Activated naive CD4-positive, alpha-beta T cell treated with anti-CD3 and anti-CD28 coated beads, Interleukin-2, amount 50 U/mL, for 72 hours (primary cell): ENCODE measurements at places on chromosomes 6 and 20. TPM values are rescaled to one million over a fixed set of nuclear protein-coding genes. Genes with fewer than 3 reads are reported as not detected.

DNA sequence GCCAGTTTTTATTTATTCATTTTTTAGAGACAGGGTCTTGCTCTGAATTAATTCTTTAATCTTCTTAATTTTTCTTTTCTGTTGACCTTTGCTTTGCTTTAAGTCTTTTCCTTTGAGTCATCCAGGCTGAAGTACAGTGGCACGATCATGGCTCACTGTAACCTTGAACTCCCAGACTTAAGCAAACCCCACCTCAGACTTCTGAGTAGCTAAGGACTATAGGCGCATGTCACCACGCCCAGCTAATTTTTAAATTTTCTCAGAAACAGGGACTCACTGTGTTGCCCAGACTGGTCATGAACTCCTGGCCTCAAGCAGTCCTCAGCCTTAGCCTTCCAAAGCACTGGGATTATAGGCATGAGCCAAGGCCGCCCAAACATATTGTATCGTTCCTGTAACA, 71.3 kb upstream of the GNRH2 start:
- DNase-seq = no peak

- DNase-seq = no peak
These were observed 73.7 kb downstream of the FARS2 start for GRCh38 chr6:5335020-5335419.

GRCh38 chr20:15251171-15251570, 913.8 kb upstream of the FLRT3 start:
- DNase-seq = no peak

DNA sequence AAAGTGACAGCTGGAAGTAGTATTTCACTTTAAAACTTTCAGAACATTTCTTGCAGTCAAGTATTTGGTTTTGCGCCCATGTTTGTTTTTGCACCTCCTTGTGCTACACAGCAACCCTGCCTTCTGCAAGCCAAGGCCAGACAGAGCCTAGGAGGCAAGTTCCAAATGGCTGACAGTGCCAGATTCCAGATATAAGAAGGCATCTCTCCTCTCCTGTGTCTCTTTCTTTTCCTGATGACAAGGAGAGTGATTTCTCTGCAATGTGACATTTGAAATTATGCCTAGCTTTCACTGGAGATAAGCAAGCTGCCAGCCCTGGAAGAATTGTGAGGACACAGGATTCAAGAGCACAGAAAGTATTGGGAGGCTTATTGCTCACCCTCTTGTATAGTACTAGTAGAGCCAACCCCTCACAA, 149.1 kb upstream of the TENT5A start:
- no peak for DNase-seq

GRM1 gene
- total RNA-seq = not detected

STX11 gene
- total RNA-seq = 24.6 TPM

MYCT1 gene
- total RNA-seq = not detected
